CD14-positive monocyte (primary cell): ENCODE measurements at places on chromosomes 12 and 14.
A peak's percentile ranks its signal among the peaks of the same experiment; 100 is the strongest.

DNA sequence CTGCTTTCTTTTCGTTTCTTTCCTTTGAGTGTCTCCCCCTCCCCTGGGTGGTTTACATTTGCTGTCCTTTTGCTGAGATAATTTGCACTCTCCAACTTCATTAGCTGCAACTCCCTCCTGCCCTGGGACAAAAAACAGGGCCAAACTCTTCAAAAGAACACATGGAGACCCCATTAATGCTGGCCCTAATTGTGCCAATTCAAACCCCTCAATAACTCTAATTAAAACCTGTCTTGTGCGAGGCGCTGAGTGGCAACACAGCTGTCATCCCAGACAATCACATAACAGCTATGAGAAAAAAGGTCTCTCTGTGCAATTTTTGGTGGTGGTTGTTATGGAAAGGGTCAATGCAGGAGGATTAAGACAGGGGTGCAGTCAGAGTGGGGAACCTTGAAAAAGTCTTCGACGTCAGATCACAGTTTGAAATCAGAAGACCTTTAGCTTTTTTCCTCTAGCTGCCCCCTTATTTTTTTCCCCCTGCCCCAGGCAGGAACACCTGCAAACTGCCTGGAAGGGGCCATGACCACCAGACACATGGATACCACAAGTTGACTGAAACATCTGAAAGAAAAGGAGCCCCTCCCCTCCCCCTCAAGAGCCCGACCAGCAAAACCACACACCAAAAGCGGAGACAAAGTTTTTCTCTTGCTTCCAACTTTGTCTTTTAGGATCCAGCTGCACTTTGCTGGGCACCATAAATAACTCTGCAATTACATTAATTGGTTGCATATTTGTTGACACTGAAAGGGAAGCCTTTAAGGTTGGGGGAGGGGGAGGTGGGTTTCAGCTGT lies 26.5 kb upstream of the SMOC1 start:
- DNase-seq, result no peak

DNA sequence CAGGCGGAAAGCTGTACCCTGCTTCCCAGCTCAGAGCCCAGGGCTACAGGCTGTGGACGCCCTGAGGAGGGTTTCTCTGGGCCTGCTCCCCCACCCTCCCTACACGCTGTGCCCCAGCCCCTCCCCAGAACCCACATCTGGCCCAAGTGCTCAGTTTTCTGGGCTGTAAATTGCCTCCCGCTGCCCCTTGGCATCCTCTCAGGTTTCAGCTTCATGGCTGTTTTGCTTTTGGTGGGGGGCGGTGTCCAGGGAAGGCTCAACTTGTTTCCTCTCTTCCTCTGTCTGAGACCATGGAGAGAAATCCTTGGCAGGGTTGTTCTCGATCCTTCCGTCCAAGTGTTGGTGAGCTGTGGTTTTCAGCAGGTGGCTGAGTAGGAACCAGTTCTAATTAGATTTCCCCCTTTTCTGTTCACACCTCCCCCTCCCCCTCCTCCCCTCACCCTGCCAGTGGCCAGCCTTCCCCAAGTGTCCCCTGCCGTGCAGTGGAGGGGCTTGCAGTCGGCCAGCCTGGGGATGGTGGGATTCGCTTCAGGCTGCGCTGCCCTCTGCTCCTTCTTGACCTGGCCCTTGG lies 61.8 kb downstream of the TSPAN9 start:
- no peak for DNase-seq

DNA sequence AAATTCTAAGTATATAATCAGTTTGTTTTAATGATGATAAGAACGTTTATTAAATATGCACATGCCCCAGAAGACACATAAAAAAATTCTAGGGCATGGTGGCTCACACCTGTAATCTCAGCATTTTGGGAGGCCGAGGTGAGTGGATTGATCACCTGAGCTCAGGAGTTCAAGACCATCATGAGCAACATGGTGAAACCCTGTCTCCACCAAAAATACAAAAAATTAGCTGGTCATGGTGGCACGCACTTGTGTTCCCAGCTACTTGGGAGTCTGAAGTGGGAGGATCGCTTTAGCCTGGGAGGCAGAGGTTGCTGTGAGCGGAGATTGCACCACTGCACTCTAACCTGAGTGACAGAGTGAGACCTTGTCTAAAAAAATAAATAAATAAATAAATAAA lies 4.0 kb downstream of the CD69 start:
- no peak for DNase-seq

DNA sequence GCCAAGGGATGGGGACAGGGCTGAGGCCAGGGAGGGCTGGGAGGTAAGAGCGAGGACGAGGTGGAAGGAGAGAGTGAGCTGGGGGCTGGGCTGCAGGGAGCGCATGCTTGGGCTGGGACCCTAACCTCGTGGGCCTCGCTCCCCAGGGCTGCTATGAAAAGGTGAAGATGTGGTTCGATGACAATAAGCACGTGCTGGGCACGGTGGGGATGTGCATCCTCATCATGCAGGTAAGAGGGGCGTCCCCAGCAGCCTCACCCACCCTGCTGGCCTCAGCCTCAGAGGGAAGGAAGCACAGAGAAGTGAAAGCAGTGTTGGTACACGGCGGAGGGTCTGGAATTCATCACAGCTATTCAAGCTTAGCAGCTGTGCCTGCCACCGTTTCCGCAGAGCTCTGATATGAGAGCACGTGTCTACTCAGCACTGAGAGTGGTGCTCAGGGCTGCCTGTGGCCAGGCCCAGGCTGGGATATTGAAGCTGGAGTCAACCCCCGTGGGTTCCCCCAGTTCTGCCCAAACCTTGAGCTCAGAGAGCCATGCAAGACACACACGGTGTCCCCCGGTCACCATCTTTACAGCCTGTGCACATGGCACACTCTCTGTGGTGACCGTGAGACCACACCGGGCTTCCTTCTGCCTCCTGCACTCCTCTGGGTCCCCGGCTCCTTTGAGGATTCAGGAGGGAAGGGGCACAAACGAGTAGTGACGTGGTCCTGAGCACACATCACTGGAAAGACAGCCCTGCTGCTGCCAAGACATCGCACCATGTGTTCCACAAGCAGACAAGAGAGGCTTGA lies 204.6 kb downstream of the TSPAN9 start:
- no peak for DNase-seq

- no peak for DNase-seq
These were observed 155.5 kb downstream of the PTPRO start for GRCh38 chr12:15477761-15478160.

DNA sequence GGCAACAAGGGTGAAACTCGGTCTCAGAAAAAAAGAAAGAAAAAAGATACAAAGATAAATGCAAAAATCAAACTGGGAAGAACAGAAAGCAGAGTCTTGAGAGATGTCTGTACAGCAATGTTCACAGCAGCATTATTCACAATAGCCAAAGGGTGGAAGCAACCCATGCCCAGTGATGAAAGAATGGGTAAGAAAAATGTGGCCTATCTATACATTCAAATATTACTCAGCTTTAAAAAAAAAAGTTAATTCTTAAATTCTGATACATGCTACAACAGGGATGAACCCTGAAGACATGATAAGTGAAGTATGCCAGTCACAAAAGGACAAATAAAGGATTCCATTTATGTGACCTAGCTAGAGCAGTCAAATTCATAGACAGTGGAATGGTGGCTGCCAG lies 33.7 kb downstream of the SPPL3 start:
- no peak for DNase-seq

DNA sequence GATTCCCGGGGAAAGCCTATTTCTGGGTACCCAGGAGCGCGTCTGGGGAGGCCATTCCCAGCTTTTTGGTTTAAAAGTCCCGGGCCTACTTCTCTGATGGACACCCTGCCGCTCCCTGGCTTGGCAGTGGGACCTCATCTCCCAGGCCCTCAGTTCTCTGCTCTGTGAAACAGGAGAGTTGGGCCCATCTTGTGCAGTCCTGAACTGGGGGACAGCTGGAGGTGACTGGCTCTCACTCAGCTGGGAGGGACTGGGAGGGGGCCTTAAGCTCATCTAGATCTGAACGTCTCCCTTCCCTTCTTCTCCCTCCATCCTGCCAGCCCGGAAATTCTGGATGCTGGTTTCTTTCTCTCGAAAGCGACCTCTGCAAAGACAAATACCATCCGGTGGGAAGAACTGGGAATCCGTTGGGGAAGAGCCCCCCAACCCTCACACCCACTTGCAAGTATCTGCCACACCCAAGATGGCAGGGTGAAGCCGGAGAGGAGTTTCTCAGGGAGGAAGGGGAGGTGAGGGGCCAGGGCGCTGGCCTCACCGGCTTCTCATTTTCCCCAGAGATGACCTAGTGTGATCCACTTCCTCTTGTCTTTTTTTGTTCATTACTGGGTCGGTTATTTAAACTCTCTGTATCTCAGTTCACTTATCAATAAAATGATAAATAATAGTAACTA lies 1.4 kb downstream of the RIN3 start:
- no peak for DNase-seq

GRCh38 chr12:92439420-92439805 lies 263.4 kb upstream of the PLEKHG7 start:
- DNase-seq, result no peak

DNA sequence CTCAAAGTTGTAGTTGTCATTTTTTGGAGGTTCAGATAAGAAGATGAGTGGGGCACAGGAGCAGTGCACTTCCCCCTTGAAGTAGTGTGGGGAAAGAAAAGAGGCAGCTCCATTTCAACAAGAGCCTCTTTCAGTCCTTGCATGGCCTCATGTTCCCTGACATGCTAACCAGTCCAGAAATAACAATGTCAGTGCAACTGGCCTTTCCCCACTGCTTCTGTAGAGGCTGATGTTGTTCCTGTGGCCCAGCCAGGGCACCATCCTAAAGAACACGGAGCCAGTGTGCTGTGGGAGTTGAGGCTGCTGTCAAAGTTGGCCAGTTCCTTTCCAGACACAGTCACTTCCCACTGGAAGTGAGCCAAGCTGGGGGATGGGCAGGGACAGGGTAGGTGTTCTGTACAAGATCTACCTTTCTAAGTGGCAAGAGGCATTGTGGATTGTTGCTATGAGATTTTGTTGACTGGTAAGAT lies 77.7 kb upstream of the SLC38A2 start:
- no peak for DNase-seq

- no peak for DNase-seq
These were observed 15.6 kb downstream of the HIP1R start for GRCh38 chr12:122850695-122851350.

- DNase-seq, result no peak
These were observed 113.6 kb downstream of the CHST11 start for GRCh38 chr12:104570174-104570907.

DNA sequence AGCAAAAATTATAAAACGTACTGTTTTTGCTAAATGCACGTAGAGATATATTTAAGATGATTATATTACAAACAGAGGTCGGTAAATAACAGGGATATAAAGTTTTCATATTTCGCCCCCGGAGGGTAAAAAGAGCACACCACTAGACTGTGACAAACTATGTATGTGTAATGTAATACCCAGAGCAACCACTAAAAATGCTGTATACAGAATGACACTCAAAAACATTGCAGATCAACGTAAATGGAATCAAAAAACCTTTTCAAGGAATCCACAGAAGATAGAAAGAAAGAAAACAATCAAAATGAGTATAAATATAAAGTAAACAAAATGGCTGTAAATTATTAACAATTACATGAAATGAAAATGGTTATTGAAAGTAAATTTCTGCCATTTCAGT lies 37.6 kb upstream of the PRB4 start:
- no peak for DNase-seq

- DNase-seq, result no peak
These were observed 333.6 kb downstream of the TMEM121 start for GRCh38 chr14:105859717-105860614.

GRCh38 chr12:49870501-49871262 lies 27.8 kb upstream of the BCDIN3D start:
- no peak for DNase-seq

DNA sequence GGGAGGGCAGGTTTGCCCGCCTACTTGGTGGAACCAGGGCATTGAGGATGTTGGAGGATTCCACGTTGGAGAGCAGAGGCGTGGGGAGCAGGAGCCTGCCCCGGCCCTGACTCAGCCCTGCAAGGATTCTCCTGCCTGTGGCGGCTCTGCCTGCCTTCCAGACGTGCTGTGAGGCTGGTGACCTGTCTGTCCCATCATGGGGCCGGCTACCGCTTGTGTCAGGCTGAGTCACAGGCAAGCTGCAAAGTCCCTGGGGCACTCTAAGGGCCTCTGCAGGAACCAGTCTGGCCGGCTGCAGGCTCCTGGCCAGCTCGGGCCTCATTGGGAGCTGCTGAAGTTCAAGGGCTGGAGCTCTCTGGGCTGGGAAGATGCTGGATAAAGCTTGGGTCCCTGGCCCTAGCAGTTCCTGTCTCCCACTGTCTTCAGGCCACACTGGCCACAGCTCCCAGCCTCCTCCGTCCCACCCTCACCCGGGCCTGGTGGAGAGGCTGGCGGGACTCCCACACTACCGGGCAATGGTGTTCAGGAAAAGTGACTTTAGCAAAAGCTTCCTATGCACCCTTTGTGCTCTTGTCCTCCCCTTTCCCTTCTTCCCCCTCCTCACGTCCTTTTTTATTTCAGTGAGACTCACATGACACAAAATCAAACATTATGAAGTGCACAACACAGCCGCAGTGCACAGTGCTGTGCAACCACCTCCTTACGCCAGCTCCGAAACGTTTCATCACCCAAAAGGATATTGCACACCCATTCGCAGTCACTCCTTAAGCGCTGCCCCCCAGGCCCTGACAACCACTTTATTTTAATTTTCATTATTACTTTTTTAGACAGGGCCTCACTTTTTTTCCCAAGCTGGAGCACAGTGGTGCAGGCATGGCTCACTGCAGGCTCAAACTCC lies 22.0 kb upstream of the ULK1 start:
- peak; percentile 83 for DNase-seq

DNA sequence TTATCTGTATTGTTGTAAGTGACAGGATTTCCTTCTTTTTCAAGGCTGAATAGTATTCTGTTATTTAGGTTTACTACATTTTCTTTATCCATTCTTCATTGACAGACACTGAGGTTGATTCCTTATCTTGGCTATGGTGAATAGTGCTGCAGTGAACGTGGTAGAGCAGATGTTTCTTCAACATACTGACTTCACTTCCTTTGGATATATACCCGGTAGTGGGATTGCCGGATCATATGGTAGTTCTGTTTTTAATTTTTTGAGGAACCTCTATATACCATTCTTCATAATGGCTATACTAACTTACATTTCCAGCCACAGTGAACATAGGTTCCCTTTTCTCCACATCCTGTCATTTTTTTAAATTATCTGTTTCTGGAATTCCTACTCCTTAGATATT lies 21.8 kb downstream of the DERA start:
- DNase-seq, result no peak

- no peak for DNase-seq
These were observed 41.8 kb upstream of the E2F7 start for GRCh38 chr12:77107121-77107520.

- peak; percentile 59 for DNase-seq
These were observed 2.1 kb upstream of the RABGGTA start for GRCh38 chr14:24273422-24273998.

- DNase-seq, result no peak
These were observed 24.7 kb upstream of the B4GALNT1 start for GRCh38 chr12:57657744-57658143.

- DNase-seq, result no peak
These were observed 19.0 kb downstream of the PRPF40B start for GRCh38 chr12:49642370-49642802.

DNA sequence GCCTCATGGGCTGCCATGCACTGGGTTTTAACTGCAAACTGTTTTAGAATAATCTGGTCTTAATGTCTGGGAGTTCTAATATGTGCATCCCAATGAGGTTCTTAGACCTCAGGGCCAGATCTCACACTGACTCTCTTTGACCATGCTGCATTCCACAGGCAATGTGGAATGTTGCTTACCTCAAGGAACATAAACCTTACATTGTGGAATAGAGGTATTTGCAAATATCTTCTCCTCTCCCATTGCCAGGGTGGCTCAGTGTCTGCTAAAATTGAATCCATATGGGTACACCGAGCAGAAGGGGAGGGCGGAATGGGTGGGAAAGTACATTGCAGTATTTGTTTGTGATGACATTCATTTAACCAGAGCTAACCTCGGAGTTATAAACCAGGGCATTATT lies 78.6 kb downstream of the CHST11 start:
- DNase-seq, result no peak
